ENCODE measurements at places on chromosomes 16 and 17.

DNA sequence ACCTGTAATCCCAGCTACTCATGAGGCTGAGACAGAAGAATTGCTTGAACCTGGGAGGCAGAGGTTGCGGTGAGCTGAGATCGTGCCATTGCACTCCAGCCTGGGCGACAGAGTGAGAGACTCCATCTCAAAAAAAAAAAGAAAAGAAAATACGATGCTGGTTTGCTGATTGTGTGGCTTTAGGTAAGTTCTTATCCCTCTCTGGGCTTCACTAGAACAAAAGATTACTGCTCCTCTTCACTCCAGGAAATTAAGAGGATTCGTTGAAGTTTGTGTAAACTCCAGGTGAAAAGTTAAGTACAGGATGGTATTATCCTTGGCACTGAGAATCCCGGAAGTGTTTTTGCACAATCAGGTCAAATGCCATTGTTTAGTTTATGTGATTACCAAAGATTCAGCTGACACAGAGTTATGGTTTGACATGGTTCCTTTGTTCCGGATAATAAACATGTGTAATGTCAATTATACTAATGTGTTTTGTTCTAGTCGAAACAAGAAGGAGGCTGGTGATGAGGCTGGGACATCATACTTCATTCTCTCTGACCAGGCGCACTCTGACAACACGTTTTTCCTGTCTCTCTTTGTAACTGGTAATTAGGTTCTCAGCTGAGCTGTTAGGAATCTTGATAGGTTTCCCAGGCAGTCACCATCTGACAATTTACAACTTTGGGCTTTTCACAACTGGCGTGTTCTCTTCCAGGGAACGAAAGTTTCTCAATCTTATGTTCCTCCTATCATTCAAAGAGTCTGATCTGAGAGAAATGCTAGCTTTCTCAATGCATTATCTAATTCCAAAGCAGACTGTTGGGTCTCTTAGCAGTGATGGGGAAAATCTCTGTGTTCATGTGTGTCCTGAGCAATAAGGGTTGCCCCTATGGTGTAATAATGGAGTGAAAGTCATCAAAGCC lies 10.8 kb upstream of the TAOK1 start:
- no peak for DNase-seq

DNA sequence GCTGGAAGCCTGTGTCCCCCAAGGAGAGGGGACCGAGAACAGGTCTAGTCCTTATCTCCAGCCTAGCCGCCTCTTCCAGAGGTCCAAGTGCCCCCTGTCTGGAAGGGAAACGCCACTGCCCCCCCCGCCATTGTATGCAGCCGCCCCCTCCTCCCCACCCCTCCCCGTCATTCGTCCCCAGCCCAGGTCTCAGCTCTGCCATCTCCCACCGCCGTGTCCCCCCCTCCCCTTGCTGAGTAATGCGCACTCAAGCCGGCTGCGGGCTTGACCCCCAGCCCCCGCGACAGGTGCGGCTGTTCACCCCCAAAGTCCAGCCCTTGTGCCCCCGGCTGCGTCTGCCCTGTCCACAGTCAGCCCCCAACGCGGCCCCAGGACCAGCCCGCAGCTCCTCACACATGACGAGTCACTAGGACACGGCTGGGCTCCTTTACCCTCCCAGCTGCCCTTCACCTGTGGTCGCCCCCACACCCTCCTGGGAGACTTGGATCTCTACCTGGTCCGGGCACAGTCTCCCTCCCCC lies 622 bp downstream of the GPRC5B start:
- DNase-seq = no peak

- DNase-seq = no peak
These were observed 397 bp downstream of the CDC42EP4 start for GRCh38 chr17:73311428-73311780.

- no peak for DNase-seq
These were observed 65.6 kb upstream of the SREBF1 start for GRCh38 chr17:17902376-17902775.

DNA sequence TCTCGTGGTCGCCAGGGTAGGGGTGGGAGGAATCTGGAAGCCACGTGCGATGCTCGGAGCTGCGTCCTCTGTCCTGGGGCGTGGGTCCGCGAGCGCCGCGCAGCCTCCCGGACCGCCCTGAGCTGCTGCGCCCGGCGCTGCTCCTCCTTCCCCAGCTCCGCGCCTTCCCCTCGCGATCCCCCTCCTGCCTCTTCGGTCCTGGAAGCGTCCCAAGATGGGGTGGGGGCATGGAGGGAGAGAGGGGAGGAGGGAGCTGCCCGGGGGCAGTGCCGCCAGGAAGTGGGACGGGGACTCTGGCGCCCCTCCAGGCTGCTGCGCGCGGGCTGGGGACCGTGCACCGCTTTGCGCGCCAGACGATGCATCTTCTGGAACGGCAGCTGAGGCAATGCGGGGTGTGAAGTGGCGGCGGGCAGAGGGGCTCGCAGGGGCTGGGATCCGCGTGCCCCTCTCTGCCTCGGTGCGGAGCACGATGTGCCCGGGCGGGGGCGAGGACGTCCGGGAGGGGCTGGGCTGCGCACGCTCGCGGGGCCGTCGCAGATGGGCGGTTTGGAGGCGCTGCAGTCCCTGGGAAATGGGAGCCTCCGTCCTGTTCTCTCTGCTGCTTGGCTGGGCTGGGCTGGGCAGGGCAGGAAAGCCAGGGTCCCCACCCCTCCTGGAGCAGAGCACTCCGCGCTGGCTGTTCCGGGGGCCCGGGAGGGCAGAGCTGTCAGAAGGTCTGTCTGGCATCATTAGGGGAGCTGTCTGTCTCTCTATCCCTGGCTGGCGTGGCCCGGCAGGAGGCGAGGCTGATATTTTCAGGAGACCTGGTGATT lies 388.0 kb downstream of the SEC14L1 start:
- DNase-seq = no peak

GRCh38 chr16:85519540-85520231 lies 93.4 kb upstream of the GSE1 start:
- no peak for DNase-seq

Data from epithelial cell of prostate (primary cell).